ENCODE measurements at places on chromosomes 2 and 18.

- DNase-seq: no peak
Observed at GRCh38 chr2:112463256-112463655, 18.7 kb upstream of the TTL start.

DNA sequence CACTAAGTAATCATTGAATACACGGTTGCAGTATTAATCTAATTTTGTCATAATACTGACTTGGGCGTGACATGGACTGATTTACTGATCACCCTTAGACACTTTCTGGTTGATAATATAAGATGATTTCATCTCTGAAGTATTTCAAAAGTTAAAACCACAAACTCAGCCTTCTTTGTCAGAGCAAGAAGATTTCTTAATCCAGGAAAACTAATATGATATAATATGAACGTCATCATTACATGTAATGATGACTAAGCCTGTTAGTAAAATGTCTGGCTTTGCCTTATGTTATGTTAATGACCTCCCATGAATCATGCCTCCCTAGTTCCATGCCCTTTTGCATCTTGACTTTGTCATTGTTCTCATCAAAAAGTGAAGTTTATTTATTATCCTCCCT lies 1325.0 kb upstream of the CDH2 start:
- DNase-seq: no peak

DNA sequence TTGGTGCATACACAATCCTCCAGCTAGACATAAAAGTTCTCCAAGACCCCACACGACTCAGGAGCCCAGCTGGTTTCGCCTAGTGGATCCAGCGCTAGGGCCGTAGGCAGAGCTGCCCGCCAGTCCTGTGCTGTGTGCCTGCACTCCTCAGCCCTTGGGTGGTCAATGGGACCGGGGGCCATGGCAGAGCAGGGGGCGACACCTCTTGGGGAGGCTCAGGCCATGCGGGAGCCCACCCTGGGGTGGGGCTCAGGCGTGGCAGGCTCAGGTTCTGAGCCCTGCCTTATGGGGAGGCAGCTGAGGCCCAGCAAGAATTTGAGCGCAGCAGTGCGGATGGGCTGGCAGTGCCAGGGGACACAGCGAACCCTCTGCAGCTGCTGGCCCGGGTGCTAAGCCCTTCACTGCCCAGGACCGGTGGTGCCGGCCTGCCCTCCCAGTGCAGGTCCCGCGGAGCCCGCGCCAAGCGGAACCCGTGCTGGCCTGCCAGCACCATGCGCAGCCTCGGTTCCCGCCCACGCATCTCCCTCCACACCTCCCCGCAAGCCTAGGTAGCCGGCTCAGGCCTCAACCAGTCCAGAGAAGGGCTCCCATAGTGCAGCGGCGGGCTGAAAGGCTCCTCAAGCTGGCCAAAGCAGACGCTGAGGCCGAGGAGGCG lies 1566.6 kb upstream of the SLC39A10 start:
- DNase-seq: no peak

- no peak for DNase-seq
Observed at GRCh38 chr2:179277429-179278196, 13.0 kb upstream of the SESTD1 start.

DNA sequence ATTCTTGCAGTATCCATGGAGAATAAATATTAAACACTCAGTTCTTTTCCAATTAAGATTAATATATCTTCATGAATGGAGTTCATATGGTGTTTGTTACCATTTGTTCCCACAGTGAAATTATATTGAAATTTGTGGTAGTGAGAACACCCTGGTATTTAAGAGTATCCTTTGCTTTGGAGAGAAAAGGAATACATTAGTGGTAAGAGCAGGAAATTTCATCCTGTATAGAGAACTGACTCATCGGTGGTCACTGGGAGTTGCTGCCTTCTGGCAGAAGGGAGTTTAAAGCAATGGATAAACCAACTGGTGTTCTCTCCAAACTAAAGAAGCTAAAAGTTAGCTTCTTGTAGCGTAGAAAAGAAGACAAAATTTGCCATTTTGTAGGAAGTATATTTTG lies 107.3 kb downstream of the MYO1B start:
- DNase-seq: no peak

DNA sequence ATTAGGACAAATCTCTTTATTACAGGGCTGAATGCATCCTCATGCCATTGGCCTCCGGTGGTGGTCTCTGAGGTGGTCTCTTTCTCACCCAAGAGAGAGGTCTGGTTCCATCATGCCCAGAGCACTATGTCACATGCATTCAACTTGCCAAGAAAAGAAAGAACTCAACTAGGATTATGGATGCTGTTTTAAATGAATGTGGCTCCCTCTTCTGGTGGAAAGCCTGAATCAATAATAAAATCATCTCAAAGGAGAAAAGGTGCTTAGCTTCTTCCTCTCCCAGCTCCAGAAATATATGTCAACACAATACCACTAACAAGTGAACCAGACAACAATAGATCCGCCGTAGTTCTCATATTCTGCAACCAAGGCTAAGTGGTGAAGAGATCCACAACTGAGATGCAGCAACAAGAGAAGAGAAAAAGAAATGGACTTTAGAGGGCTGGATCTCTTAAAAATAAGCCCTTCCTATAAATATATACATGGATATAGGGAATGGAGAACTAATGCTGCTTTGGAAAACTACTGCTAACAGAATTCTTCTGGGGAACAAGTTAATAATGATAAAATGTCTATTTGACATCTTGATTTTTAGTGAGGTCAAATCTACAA lies 396.8 kb downstream of the NCKAP5 start:
- no peak for DNase-seq

DNA sequence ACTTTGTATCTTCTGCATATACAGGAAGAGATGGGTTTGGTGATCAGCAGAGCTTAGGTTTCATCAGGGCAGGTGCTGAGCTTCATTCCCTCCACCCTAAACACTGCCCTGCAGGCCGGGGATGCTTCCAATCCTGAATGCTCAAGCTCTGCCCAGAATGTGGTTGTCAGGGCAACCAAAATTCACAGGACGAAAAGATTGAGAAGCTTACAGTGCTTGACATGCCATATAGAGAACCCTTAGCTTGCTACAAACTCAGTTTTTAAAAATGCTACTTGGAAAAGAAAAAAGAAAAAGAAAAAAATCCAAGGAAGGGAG lies 65.6 kb downstream of the SH3RF3 start:
- no peak for DNase-seq

DNA sequence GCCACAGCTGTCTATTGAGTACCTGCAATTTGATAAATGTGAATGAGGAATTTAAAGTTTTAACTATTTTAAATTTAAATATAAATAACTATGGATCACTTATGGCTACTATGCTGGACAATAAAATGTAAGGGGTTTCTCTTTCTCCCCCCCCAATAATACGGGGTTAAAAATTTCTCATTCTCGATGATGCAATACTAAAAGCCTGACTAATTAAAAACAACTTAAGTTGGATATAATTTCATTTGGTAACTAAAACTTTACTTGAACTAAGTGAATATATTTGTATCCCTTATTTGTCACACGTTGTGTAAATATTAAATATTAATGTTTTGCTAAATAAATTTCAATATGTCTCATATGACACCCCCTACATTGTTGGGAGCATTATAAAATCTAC lies 297.3 kb downstream of the GRB14 start:
- DNase-seq: no peak

GRCh38 chr2:62643100-62643471 lies 62.4 kb upstream of the EHBP1 start:
- no peak for DNase-seq
